Globus pallidus (tissue), 1 donor: ENCODE measurements at places on chromosomes 5 and 9.
A peak's percentile ranks its signal among the peaks of the same experiment; 100 is the strongest.

DNA sequence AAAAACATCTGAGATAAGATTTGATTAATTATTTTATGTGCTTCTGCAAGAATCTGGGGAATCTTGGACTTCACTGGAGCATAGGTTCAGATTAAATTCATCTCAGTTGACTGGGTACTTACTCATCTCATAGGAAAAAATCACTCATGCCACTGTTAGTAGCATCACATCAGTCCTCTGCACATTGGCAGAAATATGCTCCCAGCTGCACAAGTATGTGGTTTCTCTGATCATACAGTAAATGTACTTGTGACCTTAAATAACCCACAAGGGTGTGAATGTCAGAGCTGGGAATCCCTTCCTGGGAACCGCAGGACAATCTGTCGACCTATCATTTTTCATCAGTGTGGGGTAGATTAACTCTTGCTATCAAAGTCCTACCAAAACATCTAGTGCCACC lies 203.7 kb upstream of the SLC24A2 start:
- DNase-seq: no peak

GRCh38 chr5:135509995-135510394 lies 25.8 kb downstream of the NEUROG1 start:
- no peak for DNase-seq

DNA sequence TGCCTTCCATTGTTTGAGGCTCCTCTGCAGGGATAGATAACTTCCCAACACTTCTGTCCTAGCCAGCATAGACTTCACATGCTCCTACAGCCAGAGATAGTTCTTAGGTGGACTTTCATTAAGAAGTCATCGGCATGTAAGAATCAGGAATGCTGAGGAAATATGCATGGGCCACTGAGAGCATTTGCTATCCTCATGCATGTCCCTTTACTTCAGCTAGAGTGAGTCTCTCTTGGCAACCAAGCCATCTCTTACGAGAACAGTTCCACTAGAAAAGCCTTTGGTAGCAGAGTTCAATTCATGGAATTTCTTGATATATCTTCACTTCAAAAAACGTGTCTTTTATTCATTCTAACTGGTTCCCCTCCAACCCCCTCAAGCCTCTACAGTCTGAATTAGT lies 202.4 kb downstream of the SMARCA2 start:
- no peak for DNase-seq

GRCh38 chr9:72150127-72150526 lies 887 bp downstream of the GDA start:
- DNase-seq: no peak

DNA sequence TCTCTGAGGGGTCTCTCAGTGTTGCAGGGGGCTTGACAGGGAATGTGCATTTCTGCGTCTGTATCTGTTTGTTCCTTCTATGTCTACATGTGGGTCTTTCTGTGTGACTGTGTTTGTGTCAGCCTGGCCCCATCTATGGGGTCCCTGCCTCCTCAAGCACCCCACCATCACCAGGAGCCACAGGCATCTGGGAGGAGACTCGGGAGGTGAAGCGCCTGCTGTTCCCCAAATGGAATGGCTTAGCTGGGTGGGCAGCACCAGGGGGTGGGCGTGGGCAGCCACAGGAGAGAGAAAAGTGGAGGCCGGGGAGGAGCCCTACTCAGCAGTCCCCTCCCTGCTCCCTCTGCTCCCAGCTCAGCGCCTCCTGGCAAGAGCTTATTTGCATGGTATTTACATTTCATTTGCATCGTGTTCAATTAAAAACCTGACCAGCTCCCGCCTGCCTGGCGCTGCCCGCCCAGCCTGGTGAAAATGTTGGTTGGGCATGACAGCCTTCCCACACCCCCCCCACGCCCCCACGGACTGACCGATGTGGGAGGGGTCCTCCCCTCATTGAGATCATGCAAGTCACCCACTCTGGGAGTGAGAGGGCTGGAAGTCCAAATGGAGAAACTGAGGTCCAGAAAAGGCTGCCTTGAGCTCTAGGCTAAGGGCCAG lies 50.5 kb downstream of the CXXC5 start:
- peak; percentile 87 for DNase-seq

GRCh38 chr9:34793428-34793827 lies 83.5 kb upstream of the CCL21 start:
- no peak for DNase-seq

GRCh38 chr9:68697851-68698250 lies 7.2 kb upstream of the PIP5K1B start:
- no peak for DNase-seq

GRCh38 chr9:128168731-128169308 lies 8.8 kb downstream of the BBLN start:
- DNase-seq: no peak

GRCh38 chr5:74894351-74894750 lies 28.2 kb upstream of the FAM169A start:
- DNase-seq: no peak

GRCh38 chr5:115478281-115478680 lies 66.3 kb downstream of the FEM1C start:
- no peak for DNase-seq

- no peak for DNase-seq
Observed at GRCh38 chr5:105952875-105953274, 1717.9 kb downstream of the EFNA5 start.

DNA sequence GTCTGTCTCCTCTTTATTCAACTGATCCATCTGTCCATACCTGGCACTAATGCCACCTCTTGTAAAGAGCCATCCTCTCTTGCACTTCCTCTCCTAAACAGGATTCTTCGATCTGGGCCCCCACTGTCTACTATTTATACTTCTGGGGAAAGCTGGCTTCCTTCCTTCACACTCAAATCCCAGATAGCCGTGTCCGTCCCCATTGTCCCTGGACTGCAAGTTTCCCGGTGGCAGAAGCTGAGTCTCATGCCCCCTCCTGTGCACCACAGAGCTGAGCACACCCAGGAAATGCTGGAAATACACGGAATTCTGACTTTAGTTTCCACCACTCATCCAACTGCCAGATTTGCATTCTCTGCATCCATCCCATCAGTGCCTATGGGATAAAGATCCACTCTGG lies 84.0 kb downstream of the MARCHF11 start:
- no peak for DNase-seq

GRCh38 chr5:1946122-1946677 lies 63.5 kb upstream of the IRX4 start:
- no peak for DNase-seq

- DNase-seq: no peak
Observed at GRCh38 chr9:127117801-127118200, 4.6 kb downstream of the ANGPTL2 start.

GRCh38 chr5:171261904-171262303 lies 47.1 kb upstream of the TLX3 start:
- no peak for DNase-seq

DNA sequence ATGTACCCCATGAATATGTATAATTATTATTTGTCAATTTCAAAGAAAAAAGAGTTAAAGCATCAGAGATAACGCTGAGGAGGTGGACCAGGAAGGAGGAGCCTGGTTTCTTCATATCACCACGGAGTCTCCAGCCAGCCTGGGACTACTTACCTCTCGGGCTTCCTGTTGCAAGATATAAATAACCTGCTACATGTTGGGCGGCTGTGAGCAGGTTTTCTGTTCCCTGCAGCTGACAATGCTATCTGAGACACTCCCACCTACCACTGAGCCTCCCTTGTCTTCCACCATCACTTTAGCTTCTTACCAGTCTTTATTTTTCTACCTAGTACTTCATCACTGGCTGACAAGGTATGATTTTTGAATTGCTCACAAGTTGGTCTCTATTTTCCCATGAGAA lies 102.7 kb upstream of the CPEB4 start:
- DNase-seq: no peak

GRCh38 chr9:17013010-17013409 lies 121.8 kb upstream of the CNTLN start:
- no peak for DNase-seq

- peak; percentile 56 for DNase-seq
Observed at GRCh38 chr5:116068028-116068632, 16.7 kb upstream of the COMMD10 start.

DNA sequence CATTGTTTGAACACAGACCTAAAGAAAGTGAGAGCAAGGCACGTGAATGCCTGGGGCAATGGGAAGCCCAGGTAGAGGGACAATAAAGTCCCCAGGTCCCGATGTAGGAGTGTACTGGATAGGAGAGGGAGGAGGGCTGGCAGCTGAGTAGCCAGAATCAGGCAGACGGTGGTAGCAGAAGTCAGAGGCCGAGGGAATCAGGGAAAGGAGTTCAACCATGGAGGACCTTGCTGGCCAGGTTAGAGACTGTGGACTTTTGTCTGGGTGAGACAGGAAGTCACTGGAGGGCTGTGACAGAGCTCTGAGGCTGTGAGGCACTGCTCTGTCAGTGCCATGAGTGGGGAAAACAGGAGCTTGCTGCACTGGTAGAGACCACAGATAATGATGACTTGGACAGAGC lies 248.2 kb downstream of the EFNA5 start:
- DNase-seq: no peak

DNA sequence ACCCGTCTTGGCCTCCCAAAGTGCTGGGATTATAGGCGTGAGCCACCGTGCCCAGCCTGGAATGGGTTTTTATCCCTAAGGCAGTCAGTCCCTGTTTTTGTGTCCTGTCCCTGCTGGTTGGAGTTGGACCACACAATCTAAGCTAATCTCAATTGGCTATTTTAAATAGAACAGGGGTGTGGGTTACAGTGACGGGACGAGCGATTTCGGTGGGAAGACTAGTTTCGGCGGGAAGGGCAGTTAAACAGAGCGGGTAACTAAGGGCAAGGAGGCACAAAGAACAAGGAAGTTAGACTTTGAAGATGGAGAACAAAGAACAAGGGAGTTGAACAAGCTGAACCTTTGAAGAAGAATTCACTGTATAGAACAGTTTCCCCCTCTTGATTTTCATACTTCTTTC lies 1.4 kb downstream of the GTF3C5 start:
- no peak for DNase-seq

DNA sequence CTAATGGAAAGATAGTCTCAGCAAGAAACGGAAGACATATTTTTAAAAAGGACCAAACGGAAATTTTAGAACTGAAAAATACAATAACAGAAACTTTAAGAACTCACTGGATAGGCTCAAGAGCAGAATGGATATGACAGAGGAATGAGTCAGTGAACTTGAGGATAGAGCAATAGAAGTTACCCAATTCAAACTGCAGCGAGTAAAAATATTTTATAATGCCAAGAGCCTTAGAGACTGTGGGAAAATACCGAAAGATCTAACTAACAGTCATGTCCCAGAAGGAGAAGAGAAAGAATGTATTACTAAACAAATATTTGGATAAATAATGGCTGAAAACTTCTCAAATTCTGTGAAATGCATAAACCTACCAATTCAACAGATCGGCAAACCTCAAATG lies 40.8 kb downstream of the ADAMTS2 start:
- no peak for DNase-seq

GRCh38 chr5:36606428-36607113 lies at the start of gene SLC1A3:
SLC1A3 (plus strand) TSS chr5:36606606; CDS start chr5:36608424, 1,818 bp downstream.
- DNase-seq: peak; percentile 87

DNA sequence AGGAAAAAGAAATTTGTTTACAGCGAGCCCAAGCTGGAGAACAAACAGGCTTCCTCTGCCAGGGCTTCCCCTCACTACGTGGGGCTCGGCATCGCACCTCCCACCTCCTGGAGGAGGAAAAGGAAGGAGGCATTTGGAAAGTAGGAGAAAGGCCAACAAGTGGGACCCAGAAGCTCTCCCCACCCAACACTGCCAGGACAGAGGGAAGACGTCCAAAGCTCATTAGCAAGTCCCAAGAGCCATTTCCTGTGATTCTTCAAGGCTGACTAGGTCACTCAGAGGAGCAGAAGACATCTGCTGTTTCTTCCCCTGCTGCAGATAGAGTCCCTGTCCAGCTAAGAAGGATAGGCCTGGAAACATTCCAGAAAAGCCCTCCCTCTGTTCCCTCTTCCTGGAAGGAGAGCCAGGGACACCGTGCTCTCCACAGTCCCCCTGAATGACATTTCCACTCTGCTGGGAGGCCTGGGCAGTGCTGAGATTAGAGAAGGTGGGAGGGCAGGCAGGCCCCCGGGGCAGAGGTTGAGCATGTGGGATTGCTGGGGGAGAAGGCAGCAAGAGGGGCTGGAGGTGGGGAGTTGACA lies 57.0 kb upstream of the NEURL1B start:
- no peak for DNase-seq

DNA sequence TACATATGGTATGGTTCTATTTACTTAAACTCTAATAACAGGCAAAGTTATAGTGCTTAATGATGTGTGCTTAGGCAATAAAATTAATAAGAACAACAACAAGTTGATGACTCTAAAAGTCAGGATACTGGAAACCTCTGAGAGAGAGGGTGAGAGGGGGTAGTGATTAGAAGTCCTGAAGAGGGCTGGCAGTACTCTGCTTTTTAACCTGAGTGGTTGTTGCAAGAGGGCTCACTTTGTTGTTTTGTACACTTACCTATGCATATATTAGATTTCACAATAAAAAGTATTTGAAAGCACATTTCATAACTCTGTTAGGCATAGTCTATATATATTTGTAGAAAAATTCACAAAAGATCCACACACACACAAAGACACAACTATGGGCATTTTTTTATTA lies 21.4 kb upstream of the ELL2 start:
- DNase-seq: no peak

DNA sequence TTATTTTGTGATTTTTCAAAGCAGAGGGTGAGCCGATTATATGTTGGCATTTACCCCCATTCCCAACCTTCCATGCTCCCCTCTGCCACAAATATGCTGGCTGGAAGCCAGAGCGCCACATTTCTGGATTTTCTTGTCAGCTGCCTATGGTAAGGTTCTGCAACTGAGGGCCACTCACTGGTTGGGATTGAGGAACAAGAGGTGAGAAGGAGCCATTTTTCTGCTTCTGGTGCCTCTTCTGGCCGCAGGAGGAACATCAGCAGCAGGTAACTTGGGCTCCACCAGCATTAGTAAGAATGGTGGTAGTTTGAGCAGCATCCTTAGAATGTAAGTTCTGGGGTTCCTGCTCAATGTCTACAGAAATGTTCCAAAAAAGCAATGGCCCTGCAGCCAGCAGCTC lies 159.5 kb upstream of the MAST4 start:
- no peak for DNase-seq

DNA sequence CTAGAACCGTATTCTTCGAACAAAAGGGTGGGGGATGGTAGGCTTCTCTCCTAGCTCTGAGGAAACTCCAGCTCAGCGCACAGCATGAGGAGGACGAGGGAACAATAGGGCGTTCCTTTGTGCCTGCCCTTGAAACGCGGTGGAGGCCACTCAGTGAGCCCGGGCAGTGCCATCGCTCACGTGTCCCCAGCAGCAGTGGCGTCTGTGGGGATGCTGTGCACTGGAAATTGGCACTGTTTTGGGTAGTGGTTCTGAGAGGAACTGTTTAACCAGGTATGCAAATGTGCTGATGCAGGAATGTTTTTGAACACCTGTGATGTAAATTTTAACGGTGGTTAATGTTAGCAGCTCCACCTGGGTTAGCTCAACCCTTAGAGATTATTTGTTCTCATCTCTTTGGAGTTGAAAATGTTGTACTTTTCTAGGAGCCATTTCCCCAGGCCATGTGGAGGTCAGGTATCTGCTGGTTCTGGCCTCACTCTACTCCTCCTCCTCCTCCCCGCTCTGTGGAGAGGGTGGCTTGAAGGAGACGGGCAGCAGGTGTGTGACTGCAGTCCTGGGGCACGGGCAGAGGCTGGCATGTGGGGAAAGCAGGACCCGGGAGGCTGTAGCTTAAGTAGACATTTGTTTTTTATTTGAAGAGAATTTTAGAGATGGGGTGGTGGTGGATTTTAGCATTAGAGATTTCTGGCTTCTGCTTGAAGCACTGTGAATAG lies 48.3 kb downstream of the EHMT1 start:
- DNase-seq: peak; percentile 57

GRCh38 chr9:92760070-92760469 lies 4.6 kb downstream of the BICD2 start:
- peak; percentile 70 for DNase-seq
